Stimulated activated CD4-positive, alpha-beta T cell treated with anti-CD3 and anti-CD28 coated beads, Interleukin-1b, Interleukin-23, amount 100 ng/mL, for 4 hours (primary cell): ENCODE measurements at places on chromosomes 3 and 15.

GRCh38 chr3:194732617-194733016 is 46.9 kb downstream of the FAM43A start:
- no peak for DNase-seq

GRCh38 chr3:122284486-122284885 is 40.6 kb upstream of the CSTA start:
- DNase-seq: no peak

DNA sequence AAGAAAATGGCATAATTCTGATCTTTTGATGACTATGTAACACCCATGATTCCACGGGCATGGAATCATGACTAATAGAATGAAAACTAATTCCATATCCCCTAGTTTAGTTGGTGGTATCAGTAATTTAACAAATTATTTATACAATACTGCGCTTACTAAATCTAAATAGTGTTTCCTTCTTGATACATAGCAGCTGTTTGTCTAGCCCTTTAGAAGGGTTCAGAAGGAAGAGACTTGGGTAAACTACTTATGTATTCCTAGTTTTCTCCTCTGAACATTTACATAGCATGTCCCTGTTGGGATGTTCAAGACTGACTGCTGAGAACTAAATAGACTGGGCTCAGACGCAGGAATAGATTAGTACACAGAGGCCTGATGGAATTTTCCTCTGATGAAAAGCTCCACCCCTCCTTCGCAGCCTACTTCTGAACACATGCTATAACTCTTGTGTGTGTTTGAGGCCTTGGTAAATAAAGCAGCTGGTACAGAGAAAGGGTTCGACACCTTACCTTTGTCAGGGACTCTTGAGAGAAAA is 330.6 kb upstream of the LMCD1 start:
- no peak for DNase-seq

GRCh38 chr3:23166276-23166675 is 36.9 kb upstream of the UBE2E2 start:
- DNase-seq: no peak

GRCh38 chr3:19596408-19596807 is 337.6 kb downstream of the EFHB start:
- DNase-seq: no peak

GRCh38 chr3:162538491-162538890 is 1041.9 kb downstream of the OTOL1 start:
- DNase-seq: no peak

- no peak for DNase-seq
Observed at GRCh38 chr3:40585381-40586016, 60.7 kb downstream of the ZNF621 start.

DNA sequence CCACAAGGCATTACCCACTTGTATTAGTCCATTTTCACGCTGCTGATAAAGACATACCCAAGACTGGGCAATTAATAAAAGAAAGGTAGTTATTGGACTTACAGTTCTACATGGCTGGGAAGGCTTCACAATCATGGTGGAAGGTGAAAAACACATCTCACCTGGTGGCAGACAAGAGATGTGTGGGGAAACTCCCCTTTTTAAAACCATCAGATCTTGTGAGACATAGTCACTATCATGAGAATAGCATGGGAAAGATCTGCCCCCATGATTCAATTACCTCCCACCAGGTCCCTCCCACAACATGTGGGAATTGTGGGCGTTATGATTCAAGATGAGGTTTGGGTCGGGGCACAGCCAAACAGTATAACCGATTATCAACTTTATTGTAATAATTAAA is 17.0 kb upstream of the CMC1 start:
- DNase-seq: no peak

DNA sequence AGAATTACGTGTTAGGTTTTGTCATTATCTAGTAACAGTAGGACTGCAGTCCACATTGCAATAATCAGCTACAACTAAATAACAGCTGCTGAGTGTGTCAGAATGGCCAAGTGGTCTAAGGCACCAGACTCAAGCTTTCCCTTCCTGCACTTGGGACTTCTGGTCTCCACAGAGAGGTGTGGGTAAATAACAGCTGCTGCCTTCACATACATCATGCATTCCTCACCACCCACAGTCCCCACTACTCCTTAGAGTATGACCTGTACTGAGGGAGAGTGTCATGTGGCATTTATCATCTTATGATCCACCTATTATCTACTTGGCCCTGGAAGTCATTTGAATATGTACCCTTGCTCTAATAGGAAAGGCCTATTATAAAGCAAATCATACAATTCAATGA is 22.2 kb upstream of the ZMAT3 start:
- DNase-seq: no peak

- DNase-seq: no peak
Observed at GRCh38 chr3:7567160-7567559, 706.2 kb downstream of the GRM7 start.

GRCh38 chr15:59200560-59200959 is 6.1 kb upstream of the LDHAL6B start:
- DNase-seq: no peak

DNA sequence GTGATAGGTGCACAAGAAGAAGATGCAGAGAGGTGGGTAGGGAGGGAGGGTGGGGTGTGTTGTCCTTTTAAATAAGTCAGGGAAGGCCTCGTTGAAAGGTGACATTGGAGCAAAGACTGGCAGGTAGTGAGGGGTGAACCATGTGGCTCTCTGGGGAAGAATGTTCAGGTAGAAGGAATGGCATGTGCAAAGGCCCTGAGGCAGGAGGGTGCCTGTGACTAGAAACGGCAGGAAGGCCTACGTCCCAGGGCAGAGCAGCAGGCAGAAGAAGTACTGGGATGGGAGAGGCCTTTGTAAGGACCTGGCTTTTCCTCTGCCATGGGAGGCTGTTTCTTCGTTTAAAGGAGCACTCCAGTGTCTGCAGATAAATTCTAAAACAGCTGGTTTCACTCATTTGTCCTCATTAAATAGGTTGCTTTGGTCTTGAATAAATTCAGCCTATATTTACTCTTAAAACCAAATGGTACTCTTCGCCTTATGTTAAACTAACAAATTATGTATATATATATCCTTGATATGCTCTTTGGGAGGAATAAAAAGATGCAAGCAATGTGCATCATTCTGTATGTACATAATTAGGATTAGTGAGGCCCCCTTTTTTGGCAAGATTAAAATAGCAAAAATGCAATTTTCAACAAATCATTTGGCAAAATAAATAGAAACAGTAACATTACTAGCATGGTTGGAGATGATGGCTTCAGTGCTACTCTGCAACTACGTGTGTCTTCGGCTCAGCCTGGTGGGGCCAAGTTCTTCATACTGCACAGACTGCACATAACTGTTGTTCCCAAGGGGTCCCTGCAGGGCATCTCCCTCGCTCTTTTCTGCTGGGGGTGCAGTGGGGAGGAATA is 151.4 kb downstream of the KLF13 start:
- no peak for DNase-seq

- DNase-seq: no peak
Observed at GRCh38 chr3:9881441-9881840, 1.4 kb upstream of the CIDEC start.

DNA sequence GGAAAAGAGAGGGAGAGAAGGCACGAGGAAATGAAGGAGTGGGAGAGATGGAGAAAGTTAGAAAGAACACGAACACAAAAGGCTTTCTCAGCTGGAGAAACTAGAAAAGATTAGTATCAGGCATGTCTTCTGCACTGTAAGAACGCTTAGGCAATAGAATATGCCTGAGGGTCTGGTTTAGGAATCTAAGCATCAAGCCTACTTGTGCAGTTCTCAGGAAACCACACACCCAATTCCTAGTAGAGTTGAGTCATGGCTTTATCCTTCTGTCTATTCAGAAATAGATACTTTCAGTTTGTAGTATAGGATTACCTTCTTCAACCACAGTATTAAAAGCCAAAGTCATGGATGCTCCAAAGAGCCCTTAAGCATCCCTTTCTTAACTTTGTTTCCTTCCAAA is 969.4 kb downstream of the NTRK3 start:
- DNase-seq: no peak

DNA sequence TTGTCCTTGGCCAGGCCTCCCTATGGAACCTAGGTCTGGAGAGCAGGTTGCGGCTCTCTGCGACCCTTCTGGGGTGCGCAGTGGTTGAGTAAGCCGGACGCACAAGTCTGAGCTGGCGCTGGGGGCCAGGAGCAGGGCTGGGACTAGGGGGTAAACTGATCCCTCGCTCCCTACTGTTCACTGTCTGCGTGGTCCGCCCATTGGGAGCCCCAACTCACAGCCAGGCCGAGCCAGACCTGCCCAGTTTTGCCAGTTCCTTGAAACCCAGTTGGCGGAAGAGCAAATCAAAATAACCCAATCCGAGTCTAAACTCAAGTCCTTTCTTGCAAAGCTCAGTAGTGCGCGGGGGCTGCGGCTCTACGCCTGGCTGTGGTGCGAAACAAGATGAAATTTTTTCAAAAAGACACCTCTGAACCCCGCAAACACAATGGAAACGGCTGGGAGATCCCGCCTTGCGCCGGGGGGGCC is 17.5 kb downstream of the RGMA start:
- no peak for DNase-seq

GRCh38 chr3:194083637-194084224 is 52.2 kb upstream of the HES1 start:
- DNase-seq: no peak

DNA sequence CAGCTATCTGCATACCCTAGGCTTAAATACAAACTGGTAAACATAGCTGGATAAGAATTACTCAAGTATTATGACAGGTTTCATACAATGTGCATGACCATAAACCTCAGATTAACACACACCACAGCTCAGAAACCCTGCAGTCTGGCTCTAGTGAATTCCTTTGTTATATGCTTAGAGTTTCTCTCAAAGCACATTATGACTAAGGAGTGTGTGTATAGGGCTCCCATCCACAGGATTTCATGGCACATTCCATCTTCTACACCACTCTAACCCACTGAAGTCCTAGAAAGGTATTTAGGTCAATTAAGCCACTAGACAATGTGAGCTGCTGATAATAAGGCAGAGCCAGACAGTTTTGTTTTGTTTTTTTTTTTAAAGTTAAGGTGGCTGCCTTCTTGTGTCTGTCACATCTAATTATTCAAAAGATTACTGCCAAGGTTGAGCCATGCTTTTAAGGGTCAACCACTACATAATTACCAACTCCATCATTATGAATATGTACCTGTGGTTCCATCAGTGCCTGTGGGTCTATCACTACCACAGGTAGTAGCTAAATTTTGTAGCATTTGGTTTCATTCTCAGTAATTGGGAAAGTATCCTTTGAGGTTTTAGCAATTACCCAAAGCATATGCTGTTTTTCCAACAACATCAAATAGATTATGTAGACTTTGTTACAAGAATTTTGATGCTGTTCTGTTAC is 107.0 kb downstream of the ALCAM start:
- DNase-seq: no peak

- DNase-seq: no peak
Observed at GRCh38 chr3:54180921-54181320, 58.6 kb downstream of the CACNA2D3 start.

- no peak for DNase-seq
Observed at GRCh38 chr3:4979428-4980228, at the start of gene BHLHE40. BHLHE40 (plus strand) TSS chr3:4979437; CDS start chr3:4979719, 282 bp downstream.

DNA sequence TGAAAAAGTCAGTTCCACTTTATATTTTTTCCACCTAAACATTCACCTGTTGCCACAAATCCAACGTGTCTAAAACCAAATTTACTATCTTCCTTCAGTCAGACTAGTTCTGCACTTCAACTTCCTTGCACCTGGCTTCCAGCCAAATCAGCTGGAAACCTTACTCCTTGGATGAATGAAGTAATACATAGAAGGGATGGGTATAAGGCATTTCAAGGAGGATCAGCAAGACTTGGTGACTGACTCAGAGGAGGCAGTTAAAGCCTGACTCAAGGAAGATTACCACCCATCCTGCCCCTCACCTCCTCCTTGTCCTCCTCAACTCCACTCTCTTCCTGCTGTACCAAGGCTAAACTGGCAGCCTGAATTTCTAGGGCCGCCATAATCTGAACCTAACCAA is 37.1 kb downstream of the QTRT2 start:
- no peak for DNase-seq

- no peak for DNase-seq
Observed at GRCh38 chr15:88748081-88748480, 55.2 kb upstream of the ACAN start.

DNA sequence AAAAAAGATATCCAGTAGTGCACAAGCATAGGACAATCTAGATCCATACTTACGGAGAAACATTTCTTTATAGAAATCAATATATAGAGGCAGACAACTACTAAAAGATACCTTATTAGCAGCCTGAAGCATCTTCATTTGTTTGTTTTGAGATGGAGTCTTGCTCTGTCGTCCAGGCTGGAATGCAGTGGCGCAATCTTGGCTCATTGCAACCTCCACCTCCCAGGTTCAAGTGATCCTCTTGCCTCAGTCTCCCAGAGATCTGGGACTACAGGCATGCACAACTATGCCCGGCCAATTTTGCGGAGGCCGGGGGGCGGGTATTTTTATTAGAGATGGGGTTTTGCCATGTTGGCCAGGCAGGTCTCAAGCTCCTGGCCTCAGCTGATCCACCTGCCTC is 18.3 kb upstream of the SLMAP start:
- no peak for DNase-seq

DNA sequence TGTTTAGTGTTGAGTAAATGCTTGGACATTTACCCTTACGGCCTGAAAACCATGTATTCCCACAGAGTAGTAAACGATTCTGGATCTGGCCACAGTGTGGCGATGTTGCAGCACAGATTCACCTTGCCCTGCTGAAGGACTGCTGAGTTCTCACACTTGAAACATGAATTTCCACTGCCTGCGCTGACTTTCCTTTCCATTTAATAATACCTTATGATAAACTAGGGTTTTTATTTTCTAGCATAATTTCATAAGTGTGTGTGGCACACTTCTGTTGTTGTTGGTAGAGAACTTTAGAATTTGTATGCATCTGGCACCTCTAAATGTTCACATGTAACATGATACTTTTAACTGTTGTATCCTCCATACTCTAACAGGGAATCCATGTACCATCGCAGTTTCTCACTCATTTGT is 53.9 kb downstream of the C3orf38 start:
- DNase-seq: peak; percentile 25

DNA sequence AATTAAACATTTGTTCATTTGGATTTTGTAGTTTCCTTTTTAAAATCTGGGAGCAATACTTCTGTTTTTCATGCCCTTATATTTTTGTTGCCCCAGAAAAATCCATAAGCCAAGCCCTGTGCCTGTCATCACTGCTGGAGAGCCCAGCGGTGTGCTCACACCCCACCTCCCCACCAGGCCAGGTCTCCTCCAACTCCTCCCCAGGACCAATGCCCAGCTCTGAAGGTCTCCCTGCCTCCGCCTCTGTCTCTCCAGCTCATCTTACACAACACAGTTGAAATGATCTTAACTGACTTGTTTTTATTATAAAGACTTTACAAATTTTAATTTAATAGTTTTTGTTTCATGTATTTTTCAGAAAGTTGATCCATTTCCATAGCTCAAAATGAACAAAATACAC is 66.4 kb downstream of the RHCG start:
- DNase-seq: no peak
